ENCODE measurements at places on chromosomes 2 and 18. TPM values are rescaled to one million over a fixed set of nuclear protein-coding genes. Genes with fewer than 3 reads are reported as not detected.

GRCh38 chr18:51478908-51479307 lies 281.4 kb upstream of the MEX3C start:
- peak; percentile 46 for DNase-seq

DNA sequence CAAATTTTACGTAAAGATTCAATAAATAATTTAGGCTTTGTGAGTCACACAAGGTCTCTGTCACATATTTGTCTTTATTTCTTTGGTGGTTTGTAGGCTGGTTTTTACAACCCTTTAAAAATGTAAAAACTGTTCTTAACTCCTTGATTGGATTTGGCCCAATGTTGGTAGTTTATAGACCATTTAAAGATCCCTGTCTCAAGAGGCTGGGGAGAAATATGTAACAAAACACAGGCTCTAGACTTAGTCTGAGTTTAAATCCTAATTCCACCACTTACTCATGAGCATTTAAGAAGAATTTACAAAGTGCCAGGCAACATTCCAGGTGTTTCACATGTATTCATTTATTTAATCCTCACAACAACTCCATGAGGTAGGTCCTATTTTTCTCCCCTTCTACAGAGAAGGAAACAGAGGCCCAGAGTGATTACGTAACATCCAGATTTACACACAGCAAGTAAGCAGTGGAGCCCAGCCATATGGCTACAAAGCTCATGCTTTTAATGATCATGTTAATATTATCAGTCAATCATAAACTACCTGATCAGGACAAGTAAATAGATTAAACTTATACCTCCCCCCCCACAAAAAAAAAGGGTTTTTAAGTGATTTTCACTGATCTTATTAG lies 416.6 kb upstream of the ACVR2A start:
- no peak for DNase-seq

GRCh38 chr2:149761611-149762010 lies 174.0 kb upstream of the MMADHC start:
- no peak for DNase-seq

- DNase-seq, result no peak
These were observed 66.0 kb upstream of the HAAO start for GRCh38 chr2:42858140-42859005.

- DNase-seq, result no peak
These were observed 35.6 kb upstream of the NRP2 start for GRCh38 chr2:205646680-205647079.

DNA sequence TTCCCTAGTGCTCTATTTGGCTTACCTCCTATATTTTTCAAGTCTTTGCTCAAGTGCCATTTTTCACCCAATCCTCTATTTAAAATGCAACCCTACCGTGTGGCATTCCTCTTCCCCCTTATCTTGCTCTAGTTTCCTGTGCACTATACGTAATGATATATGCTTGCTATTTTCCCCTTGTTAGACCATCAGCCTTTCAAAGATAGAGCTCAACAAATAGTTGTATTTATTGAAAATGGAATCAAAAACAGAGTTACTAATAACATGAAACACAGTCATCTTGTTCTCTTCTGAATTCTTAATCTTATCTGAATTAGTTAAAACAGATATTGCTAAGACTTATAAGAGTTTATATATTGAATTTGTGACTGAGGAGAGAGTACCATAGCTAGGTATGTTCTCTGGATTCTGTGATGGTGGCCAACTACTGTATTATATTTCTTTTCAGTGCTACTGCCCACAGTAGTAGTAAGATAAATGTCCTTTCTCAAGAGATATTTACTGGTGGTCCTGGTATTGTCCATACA lies 55.3 kb downstream of the CAB39 start:
- DNase-seq, result no peak

- DNase-seq, result no peak
These were observed 6.3 kb upstream of the SCYGR8 start for GRCh38 chr2:227739351-227739750.

ACMSD gene
- not detected for total RNA-seq

C1QL2 gene
- not detected for total RNA-seq

FEV gene
- total RNA-seq, result not detected

SLC9A4 gene
- total RNA-seq, result not detected

OSBPL6 gene
- 4.6 TPM for total RNA-seq

CPLX4 gene
- not detected for total RNA-seq

TMEM178A gene
- 3.2 TPM for total RNA-seq

MYO1B gene
- total RNA-seq, result 16.0 TPM

Data from left ventricle myocardium superior (tissue), 1 donor.